ENCODE measurements at places on chromosomes 3 and 15.

- H3K4me3 ChIP-seq: no peak overlapping the region
- peak overlapping the region; percentile 55 for H3K27ac ChIP-seq
- no peaks in the 10 kb centered on the region for H3K4me1 ChIP-seq
- H3K36me3 ChIP-seq: no peaks in the 10 kb centered on the region
- DNase-seq: peak; percentile 53
- no peaks in the 10 kb centered on the region for H3K27me3 ChIP-seq
These were observed 890.7 kb upstream of the EPHA6 start for GRCh38 chr3:95923496-95924210.

- H3K27me3 ChIP-seq: no peaks in the 10 kb centered on the region
- peaks cover 8% of the 10 kb centered on the region for H3K4me1 ChIP-seq
- H3K27ac ChIP-seq: no peak overlapping the region
- H3K36me3 ChIP-seq: no peaks in the 10 kb centered on the region
- DNase-seq: peak; percentile 20
- H3K4me3 ChIP-seq: no peak overlapping the region
These were observed 121.3 kb downstream of the RPLP1 start for GRCh38 chr15:69573815-69574475.

DNA sequence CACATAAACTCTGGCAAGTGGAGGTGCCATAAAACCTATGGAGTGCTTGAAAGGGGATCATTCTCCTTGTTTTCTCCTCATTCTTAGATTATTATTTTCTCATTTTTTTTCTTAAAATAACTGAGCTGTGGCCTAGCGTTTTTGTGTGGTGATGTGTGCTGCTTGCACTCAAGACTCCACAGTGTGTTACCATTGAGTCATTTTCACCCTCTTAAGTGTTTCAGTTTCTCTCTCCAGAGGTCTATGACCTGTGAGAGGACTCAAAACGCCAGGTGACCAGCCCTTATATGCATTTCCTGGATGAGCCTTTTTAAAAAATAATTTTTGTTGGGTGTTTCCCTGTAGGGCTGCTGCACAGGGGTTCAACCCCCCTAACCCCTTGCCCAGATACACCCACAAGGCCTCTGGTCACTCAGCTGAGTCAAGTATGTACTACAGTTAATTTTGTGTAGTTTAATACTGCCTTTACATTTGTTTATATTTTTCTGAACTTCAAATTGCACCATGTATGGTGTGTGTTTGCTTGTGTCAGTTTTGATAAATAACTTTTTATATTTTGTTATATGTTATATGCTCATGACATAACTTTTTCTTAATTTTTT lies 15.4 kb upstream of the BTLA start:
- H3K27ac ChIP-seq: no peak overlapping the region
- no peaks in the 10 kb centered on the region for H3K4me1 ChIP-seq
- no peak overlapping the region for H3K4me3 ChIP-seq
- no peaks in the 10 kb centered on the region for H3K36me3 ChIP-seq

GRCh38 chr15:51878446-51879386 lies 49.3 kb downstream of the TMOD3 start:
- no peak overlapping the region for H3K4me3 ChIP-seq
- H3K36me3 ChIP-seq: no peaks in the 10 kb centered on the region
- H3K27me3 ChIP-seq: no peaks in the 10 kb centered on the region
- H3K27ac ChIP-seq: peak overlapping the region; percentile 48
- peaks cover 53% of the 10 kb centered on the region for H3K4me1 ChIP-seq

DNA sequence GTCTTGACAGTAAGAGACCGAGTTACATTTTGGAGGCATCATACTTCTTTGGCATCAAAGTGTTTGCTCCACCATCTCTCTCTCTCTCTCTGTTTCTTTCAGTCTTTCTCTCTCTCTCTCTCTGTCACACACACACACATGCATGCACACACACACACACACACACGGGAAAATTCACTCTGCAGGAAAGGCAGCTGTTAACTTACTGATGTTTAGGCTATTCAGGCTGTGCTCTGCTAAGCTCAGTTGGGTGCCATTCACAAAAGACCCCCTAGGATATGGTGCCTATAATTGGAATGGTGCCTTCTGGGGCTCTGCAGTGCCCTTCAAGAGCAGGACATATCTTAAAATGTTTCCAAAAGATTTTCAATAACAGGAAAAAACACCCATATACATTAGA lies 78.2 kb downstream of the KCNH8 start:
- H3K36me3 ChIP-seq: no peaks in the 10 kb centered on the region
- no peak overlapping the region for H3K4me3 ChIP-seq
- H3K27me3 ChIP-seq: no peaks in the 10 kb centered on the region
- no peak overlapping the region for H3K27ac ChIP-seq

DNA sequence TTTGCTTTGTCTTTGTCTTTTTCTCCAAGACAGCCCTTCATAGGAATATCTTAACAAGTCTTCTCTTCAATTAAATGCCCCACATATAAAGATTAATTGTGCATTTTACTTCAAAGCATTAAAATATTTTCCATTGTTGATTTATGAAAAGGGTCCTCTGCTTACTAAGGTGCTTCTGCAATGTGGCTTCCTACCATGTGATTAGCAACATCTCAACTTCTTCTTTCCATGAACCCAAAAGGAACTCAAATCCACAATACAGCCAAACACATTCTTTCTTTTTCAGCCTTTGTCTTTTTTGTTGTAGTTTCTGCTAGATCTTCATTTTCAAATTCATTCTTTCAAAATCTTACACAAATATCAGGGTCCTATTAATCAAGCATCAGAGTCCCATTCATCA lies 309.2 kb downstream of the NSUN3 start:
- no peak overlapping the region for H3K27ac ChIP-seq
- H3K4me3 ChIP-seq: no peak overlapping the region

DNA sequence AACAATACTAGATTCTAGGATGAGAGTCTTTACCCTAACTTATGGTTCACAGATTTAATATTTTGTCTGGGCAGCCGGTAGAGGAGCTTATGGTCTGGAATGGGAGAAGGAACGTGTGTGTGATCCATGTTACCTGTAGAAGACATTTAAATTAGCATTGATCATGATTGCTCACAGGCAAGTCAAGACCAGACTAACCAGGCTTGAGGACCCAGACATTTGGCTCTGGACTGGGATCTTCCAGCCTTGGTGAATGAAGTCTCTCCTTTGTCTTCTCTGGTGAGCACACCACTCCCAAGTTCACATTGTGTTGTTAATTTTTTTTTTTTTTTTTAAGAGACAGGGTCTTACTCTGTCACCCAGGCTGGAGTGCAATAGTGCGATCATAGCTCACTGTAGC lies 11.7 kb downstream of the ABHD2 start:
- H3K4me1 ChIP-seq: peaks cover 83% of the 10 kb centered on the region
- no peaks in the 10 kb centered on the region for H3K27me3 ChIP-seq
- H3K27ac ChIP-seq: peak overlapping the region; percentile 98
- no peak for DNase-seq
- no peaks in the 10 kb centered on the region for H3K36me3 ChIP-seq

DNA sequence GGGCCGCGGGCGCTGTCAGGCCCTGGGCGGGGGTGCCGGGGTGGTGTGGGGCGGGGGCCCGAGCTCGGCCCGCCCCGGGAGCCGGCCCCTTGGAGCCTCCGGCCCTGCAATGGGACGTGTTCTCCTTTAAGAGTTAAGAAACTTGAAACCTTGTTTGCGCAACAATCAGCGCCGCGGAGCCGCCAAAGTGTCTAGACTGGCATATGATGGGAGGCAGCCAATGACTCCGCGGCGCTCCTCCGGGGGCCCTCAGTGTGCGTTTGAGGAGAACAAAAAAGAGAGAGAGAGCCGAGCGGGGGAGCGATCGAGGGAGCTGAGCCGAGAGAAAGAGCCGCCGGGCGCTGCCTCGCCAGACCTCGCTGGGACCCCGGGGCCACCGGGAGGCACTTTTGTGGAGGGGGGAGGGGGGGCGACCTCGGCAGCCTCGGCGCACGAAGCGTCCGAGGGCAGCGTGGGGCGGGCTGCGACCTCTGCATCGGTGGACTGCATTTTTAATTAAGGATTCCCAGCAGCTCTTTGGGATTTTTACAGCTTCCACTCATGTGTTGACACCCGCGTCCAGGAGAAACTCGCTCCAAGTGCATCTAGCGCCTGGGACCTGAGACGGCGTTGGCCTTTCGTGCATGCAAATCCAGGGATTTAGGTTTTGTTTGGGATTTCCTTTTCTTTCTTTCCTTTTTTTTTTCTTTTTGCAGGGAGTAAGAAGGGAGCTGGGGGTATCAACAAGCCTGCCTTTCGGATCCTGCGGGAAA lies at the start of gene SMAD6:
Gene SMAD6 (plus strand): TSS at position 202 of the 752 bp plus-strand sequence. CDS start 1,023 bp downstream, outside the sequence.
- H3K27me3 ChIP-seq: no peaks in the 10 kb centered on the region
- H3K4me1 ChIP-seq: peaks cover 38% of the 10 kb centered on the region
- H3K4me3 ChIP-seq: peak within 1 kb of the TSS; percentile 78
- peak within 1 kb of the TSS; percentile 75 for H3K27ac ChIP-seq
- no peaks in the 10 kb centered on the region for H3K36me3 ChIP-seq

GRCh38 chr3:7340795-7341194 lies 479.9 kb downstream of the GRM7 start:
- H3K27me3 ChIP-seq: no peaks in the 10 kb centered on the region
- H3K4me3 ChIP-seq: no peak overlapping the region
- no peak for DNase-seq
- no peaks in the 10 kb centered on the region for H3K4me1 ChIP-seq
- H3K36me3 ChIP-seq: no peaks in the 10 kb centered on the region
- H3K27ac ChIP-seq: no peak overlapping the region

DNA sequence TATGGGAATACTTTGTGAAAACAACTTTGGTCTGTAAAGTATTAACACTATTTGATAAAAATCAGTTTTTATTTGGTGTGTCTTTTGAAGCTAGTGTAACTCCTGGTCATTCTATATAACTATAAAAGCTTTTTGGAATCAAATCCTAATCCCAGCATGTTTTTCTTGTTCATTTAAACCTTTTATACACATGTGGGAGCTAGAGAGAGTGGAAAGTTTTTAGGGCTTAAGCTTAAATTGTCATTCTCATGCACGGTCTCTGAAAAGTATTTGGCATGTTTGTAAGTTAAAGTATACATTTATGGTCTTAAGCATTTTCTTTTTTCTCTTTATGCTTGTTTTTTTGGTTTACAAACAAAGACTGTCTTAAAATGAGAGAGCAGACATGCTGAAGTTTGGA lies 83.4 kb upstream of the RARB start:
- H3K4me1 ChIP-seq: no peaks in the 10 kb centered on the region
- H3K27ac ChIP-seq: no peak overlapping the region
- no peak overlapping the region for H3K4me3 ChIP-seq

- no peak overlapping the region for H3K27ac ChIP-seq
- H3K36me3 ChIP-seq: no peaks in the 10 kb centered on the region
- no peaks in the 10 kb centered on the region for H3K27me3 ChIP-seq
- no peaks in the 10 kb centered on the region for H3K4me1 ChIP-seq
These were observed 89.8 kb downstream of the IMPG2 start for GRCh38 chr3:101230618-101231017.

- no peaks in the 10 kb centered on the region for H3K27me3 ChIP-seq
- H3K36me3 ChIP-seq: no peaks in the 10 kb centered on the region
- H3K27ac ChIP-seq: no peak overlapping the region
- no peaks in the 10 kb centered on the region for H3K4me1 ChIP-seq
- no peak for DNase-seq
These were observed 92.4 kb upstream of the DAZL start for GRCh38 chr3:16697443-16698147.

GRCh38 chr15:93249623-93250022 lies 160.6 kb upstream of the RGMA start:
- no peak overlapping the region for H3K4me3 ChIP-seq
- H3K27me3 ChIP-seq: no peaks in the 10 kb centered on the region
- peaks cover 7% of the 10 kb centered on the region for H3K4me1 ChIP-seq
- H3K36me3 ChIP-seq: no peaks in the 10 kb centered on the region

DNA sequence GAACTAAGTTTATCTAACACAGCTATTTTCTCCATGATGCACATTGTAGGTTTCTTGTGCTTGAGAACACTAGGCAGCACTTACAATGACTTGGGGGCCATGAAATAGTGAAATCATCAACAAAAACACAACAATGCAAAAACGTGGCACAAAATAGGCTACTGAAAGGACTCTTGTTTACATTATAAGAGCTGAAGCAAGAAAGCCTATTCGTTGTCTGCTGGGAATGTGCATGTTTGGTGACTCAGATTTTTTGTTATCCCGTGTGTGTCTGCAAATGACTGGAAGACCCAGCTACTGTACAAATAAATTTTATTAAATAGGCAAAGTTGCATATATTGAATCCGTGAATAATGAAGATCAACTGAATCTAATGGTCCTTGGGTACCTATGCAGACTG lies 85.0 kb downstream of the TCF12 start:
- DNase-seq: no peak
- no peaks in the 10 kb centered on the region for H3K27me3 ChIP-seq
- H3K4me3 ChIP-seq: no peak overlapping the region
- H3K4me1 ChIP-seq: no peaks in the 10 kb centered on the region
- H3K36me3 ChIP-seq: no peaks in the 10 kb centered on the region

DNA sequence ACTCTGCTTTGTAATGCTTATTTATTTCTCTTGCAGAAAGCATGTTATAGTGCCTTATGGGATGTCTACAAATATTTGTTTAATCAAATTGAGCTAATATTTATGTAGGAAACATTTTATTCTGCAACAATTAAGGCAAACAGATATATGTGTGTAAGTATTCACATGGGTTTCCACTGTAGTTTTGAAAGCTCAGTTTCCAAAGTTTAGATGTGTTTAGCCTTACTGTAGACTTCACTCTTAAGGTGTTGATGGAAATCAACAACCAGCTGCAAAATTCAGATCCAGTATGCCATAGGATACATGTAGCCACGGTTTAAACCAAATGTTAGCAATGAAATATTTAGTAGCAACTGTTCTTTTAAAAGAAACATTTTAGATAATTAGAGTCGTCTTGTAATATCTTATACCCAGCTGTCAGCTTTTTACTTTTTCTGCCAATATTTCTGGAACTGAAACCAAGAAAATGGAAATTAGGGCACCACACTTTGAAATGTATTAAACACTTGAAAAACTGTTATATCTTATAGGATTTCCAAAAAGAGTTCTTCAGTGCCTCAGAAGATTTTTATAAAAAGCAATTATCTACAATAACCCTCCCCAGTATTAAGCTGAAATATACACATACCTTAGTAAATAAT lies 18.5 kb downstream of the PIK3CA start:
- no peak for DNase-seq
- no peak overlapping the region for H3K27ac ChIP-seq
- H3K4me3 ChIP-seq: no peak overlapping the region
- no peaks in the 10 kb centered on the region for H3K36me3 ChIP-seq

GRCh38 chr3:193853511-193854219 lies 260.7 kb downstream of the OPA1 start:
- H3K27ac ChIP-seq: no peak overlapping the region
- no peaks in the 10 kb centered on the region for H3K36me3 ChIP-seq
- no peaks in the 10 kb centered on the region for H3K4me1 ChIP-seq
- DNase-seq: no peak
- no peak overlapping the region for H3K4me3 ChIP-seq

GRCh38 chr15:58257776-58258325 lies 119.7 kb downstream of the AQP9 start:
- H3K36me3 ChIP-seq: no peaks in the 10 kb centered on the region
- no peaks in the 10 kb centered on the region for H3K4me1 ChIP-seq
- no peak overlapping the region for H3K27ac ChIP-seq
- H3K4me3 ChIP-seq: no peak overlapping the region
